Non-pigmented ciliary epithelial cell (primary cell): ENCODE measurements at places on chromosomes 11 and 22.
A peak's percentile ranks its signal among the peaks of the same experiment; 100 is the strongest.

DNA sequence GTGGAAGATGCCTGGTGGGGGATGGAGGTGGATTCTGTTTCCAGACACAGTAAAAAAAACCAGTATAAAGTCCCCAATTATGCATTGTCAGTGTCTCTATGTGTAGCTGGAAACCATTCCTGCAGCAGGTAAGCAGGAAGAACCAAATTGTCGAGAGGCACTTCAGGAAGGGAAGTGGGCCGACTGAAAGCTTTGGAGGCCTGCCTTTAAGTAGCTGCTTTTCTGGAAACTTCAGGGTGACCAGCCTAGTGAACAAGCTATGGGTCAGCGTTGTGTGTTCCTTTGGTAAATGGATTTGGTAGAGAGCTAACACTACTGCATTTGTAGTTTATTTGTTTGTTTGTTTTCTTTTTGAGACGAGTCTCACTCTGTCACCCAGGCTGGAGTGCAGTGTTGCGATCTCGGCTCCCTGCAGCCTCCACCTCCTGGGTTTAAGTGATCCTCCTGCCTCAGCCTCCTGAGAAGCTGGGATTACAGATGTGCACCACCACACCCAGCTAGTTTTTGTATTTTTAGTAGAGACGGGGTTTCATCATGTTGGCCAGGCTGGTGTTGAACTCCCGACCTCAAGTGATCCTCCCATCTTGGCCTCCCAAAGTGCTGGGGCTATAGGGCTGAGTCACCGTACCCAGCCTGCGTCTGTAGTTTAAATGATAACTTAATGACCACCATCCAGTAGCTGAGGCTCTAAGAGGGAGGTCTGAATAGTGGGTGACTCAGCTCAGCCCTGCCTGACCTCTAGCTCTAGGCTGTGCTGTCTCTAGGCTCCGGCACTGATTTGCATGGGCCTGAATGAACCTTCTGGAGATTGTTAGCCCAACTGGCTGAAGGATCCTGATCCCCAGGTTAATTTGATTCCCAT is 12.8 kb downstream of the PTPRJ start:
- DNase-seq = no peak

- DNase-seq = no peak
Measured at GRCh38 chr11:131592734-131593133, 222.3 kb downstream of the NTM start.

- DNase-seq = no peak
Measured at GRCh38 chr11:78595436-78596130, 20.9 kb upstream of the NARS2 start.

GRCh38 chr22:38788846-38789245 is 5.1 kb downstream of the DNAL4 start:
- no peak for DNase-seq

- no peak for DNase-seq
Measured at GRCh38 chr11:84438565-84438964, 1152.4 kb upstream of the CCDC90B start.

- DNase-seq = no peak
Measured at GRCh38 chr11:64340671-64341335, 799 bp downstream of the CCDC88B start.

DNA sequence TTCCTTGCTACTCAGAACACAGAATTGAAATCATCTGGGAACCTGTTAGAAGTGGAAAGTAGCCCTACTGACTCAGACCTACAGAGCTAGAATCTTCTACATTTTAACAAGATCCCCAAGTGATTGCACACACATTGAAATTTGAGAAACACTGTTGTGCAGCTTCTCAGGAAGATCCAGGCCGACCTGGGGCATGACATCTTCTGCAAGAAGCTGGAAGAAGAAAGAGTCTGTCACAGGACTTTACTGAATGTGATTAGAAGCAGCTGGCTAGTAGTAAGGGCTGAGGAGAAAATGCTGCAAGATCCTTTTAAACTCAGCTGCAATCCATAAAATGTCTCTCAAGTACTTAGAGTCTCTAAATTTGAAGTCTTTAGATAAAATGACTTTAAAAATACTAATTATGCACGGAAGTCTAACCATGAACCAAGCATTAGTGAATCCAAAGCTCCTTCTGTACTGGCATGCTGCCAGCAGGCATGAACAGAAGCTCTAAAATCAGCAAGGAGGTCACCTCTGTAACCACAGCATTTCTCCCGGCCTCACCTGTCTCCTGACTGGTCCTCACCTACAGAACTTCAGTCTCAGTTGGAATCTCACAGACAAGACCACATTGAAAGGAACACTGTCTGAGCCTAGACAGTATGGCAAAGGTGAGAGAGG is 85.0 kb downstream of the SERGEF start:
- DNase-seq = peak; percentile 13

DNA sequence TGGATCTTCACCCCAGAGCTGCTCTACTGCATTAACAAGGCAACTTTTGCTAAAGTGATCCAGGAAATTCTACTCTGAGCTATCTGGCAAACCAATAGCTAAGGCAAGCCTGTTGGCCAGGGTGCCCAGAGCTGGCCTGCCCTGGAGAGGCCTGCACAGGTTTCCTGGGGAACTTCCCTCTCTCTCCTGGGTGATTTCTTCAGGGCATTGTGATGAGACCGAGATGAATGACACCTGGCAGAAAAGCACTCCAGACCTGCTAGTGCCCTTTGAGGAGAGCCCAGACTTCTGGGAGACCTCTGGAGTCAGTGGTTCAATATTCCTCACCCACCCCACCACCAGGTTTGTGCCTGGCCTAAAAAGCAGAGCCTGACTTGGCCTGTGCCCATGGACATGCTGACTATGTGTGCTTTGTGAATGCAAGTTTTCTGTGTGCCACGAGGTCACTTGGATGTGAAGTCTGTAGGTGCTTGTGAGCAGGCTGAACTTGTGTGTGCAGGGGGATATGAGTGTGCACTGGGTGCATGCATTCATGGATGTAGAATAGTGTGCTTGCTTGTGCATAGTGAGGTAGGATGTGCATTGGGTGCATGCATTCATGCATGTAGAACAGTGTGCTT is 4.4 kb upstream of the APLNR start:
- no peak for DNase-seq

DNA sequence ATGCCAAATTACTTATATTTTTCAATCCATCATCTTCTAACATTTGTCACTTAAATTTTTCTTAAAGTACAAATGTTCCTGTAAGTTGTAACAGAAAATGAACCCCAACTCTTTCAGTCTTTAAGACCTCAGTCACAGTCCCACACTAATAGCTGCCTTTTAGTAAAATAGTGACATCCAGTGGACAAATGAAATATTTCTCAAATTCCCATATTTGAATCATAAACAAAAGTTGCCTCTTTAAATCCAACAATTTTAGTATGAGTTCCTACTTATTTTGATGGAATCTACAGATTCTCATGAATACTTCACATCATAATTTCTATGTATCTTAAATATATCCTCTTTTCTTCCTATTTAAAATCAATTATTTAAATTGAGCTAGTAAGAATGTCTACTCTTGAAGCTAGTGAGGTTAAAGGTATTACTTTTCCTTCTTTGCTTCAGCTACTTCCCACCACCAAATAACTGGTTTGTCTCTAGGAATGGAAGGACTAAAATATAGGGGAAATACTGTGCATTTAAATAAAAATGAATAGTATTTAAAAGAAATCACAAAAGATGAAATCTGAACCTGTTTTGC is 9.2 kb downstream of the LIN7C start:
- no peak for DNase-seq

GRCh38 chr11:90448256-90448655 is 225.4 kb upstream of the CHORDC1 start:
- DNase-seq = no peak

GRCh38 chr11:64314805-64315561 is 2.4 kb downstream of the TRMT112 start:
- DNase-seq = no peak

DNA sequence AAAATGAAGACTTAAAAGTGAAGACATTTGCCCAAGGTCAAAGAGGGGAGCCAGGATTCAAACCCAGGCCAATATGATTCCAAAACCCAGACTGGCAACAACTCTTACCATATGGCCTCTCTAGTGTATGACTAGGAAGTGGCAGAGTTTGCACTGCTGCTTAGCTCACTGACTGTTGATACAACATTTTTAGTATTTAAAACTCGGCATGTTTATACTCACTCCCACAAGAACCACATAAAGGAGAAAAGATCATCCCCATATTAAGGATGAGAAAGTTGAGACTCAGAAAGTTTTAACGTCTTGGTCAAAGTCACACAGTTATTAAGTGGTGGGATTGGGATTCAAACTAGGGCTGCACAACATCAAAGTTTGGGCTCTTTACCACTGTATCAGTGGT is 81.7 kb downstream of the CCDC34 start:
- DNase-seq = no peak

DNA sequence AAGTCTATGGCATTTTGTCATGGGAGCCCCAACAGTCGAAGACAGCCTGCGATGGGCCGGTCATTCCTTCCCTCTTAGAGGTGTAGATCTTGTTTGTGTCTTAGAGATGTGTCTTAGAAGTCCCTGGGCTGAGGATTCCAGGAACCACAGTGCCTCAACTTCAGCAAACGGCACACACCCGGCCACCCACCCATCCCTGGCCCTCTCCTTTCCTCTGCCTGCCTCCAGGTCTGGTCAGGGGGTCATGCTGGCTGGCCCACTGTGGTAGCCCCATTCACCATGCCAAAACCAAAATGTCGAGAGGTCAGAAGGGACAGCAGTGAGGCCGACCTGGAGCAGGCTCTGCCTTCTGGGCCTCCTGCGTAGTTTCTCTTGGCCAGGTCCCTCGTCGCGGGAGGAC is 857.9 kb downstream of the TBC1D22A start:
- no peak for DNase-seq

GRCh38 chr22:27278946-27279345 is 522.6 kb downstream of the MN1 start:
- no peak for DNase-seq

GRCh38 chr11:95346265-95346664 is 115.3 kb upstream of the SESN3 start:
- DNase-seq = no peak

- no peak for DNase-seq
Measured at GRCh38 chr11:105189581-105189980, 50.0 kb upstream of the CARD18 start.

GRCh38 chr22:39494471-39495120 is 7.5 kb upstream of the MIEF1 start:
- DNase-seq = no peak

GRCh38 chr11:60209977-60210376 is 27.1 kb upstream of the MS4A6A start:
- DNase-seq = no peak

DNA sequence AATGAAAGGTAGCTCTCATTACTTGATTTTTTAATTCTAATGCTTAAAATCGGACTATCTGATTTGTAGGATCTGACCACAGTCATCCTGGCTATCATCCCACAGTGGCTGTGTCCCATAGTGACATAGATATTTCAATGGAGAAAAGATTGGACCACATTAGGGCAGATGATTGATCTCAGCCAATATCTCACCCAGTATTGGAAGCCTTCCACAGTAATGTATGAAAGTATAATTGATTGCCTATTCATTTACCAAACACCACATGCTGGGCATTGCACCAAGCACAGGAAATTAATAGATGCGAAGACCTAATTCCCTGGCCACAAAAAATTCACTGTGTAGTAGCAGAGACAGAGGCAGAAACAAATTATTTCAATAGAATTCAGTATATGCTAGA is 37.6 kb downstream of the FZD4 start:
- DNase-seq = no peak

DNA sequence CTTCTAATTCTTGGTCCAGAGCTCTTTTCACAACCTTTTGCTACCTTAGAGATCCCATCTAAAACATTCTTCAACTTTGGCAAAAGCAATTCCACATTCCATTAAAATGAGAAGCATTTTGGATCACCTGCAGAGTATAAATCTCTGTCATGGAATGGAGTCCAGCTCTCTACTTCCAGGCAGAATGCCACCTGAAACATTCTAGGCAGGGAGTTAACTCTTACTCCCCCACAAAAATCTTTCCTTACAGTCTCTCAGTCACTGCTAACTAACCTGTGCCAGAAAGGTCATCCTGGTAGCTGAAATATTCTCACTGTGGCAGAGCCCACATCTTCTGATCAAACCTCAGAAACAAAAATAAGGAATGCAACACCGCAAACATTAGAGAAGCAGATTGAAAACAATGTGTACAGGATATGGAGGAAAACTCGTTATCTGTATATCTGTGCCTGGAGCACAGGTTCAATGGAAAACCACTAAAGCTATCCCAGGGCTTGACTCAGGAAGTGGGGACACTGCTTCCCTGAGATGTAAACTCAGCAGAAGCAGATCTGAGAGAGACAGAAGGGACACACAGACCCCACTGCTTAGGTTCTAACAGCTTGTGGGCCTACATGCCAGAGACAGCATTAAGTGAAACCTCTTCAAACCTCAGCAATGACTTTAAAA is 78.9 kb downstream of the KCNC1 start:
- DNase-seq = no peak

DNA sequence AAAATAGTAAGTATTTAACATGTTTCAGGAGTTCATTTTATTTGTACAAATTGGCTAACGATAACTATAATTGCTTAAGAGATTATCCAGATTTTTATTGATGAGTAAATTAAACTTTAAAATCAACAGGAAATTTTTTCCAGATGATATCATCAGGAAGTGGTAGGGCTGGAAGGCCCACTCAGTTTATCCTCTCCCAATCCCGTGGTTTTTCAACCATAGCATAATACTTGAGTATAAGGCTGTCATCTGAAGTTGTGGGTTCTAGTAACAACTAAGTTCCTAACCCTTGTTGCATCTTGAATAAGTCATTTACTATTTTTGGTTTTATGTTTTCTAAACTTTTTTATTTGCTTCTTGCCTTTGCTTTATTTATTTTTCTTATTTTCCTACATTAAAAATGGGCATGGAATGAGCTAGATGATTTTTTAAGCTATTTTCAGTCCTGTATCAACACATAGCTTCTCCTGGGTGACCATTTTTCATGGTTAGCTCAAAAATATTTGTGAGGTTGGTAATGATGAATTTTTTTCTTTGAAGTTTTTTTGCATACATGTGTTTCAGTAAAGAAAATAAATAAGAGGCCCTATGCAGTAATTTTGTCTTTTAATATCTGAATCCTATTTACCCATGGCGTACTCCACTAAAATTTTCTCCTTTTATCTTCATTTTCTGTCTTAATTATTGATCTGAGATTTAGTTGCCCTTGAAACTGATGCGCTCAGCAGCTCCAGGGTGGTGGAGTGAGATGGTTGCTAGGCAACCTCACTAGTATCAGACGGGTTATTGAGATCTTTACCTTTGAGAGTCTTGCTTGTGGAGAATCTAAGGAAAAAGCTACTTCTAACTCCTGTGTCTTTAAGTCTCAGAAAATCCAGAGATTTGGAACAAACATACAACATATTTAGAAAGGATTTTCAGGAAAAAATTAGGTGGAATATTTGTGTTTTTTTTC is 452.0 kb upstream of the CCDC179 start:
- DNase-seq = peak; percentile 56
